ENCODE measurements at places on chromosomes 11 and 22.

DNA sequence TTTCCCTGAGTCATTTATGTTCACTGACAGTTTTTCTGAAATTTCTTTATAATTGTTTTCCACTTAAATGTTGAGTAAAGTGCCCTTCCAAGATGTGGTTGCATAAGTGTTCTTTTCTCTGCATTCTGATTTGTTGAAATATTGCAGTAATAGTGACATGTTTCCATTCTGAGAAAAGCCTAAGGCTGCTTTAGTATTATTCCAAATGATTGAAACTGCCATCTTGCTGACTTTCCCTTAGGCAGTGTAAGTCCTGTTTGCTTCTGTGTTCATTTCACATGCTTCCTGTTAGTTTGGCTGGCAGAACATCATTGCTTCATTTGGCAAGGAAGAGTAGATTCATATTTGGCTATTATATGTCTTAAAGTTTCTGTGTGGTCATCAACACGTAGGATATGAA, 146.5 kb downstream of the ELP4 start:
- no peak for DNase-seq

DNA sequence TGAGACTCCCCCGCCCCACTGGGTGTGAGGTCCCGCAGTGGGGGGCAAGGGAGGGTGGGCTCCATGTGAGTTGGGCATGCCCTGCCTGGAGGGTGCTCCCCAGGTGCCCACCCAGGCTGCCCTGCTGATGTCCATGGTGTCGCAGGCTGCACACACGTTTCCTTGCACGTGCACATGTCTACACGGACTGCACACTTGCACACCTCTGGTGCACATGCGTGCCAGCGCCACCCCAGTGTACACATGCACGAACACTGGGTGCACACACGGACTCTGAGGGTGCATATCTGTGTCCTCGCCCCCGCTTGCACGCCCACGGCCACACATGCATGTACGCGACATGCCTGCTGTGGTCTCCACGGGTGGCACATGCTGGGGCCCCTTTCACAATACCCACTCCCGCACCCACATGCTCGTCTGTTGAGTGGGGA, 35.2 kb upstream of the PRODH start:
- DNase-seq = no peak

GRCh38 chr11:102223859-102224258, 93.4 kb upstream of the BIRC3 start:
- no peak for DNase-seq

GRCh38 chr11:125398475-125398874, 97.6 kb downstream of the FEZ1 start:
- no peak for DNase-seq

GRCh38 chr11:95849087-95849825, 59.0 kb downstream of the CEP57 start:
- peak; percentile 4 for DNase-seq

DNA sequence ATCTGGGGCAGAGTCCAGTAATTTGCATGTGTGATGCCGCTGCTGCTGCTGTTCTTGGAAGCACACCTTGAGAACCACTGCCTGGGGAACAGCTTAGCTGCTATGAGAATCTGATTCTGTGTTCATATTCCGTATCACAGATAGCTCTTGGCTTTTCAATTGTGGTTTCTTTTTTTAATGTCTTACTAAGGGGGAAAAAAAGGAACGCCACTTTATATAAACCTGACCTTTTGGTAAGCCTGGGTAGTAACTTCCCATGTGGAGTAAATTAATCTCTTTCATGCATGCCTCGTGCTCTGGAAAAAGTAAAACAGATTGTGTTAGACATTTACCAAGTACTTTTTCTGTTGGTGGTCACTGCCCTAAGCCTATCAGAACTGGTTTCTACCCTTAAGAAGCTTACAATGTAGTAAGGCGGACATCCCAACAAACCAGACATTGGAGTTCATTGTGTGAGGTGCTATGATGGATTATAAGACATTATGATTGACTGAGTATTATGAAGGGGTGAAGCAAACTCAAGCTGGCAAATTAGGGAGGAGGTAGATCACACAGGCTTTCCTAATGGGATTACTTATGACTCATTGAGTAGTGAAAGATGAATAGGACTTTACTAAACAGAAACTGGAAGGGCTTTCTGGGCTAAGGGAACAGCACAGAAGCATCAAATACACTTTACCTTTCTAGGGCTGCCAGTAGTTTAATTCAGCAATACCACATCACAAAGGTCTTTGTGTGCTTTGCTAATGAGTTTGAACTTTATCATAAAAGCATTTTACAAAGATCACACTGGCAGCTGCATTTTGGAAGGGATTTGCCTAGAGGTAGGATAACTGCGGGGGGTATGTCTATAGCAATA, 64.7 kb downstream of the MAML2 start:
- DNase-seq = no peak

DNA sequence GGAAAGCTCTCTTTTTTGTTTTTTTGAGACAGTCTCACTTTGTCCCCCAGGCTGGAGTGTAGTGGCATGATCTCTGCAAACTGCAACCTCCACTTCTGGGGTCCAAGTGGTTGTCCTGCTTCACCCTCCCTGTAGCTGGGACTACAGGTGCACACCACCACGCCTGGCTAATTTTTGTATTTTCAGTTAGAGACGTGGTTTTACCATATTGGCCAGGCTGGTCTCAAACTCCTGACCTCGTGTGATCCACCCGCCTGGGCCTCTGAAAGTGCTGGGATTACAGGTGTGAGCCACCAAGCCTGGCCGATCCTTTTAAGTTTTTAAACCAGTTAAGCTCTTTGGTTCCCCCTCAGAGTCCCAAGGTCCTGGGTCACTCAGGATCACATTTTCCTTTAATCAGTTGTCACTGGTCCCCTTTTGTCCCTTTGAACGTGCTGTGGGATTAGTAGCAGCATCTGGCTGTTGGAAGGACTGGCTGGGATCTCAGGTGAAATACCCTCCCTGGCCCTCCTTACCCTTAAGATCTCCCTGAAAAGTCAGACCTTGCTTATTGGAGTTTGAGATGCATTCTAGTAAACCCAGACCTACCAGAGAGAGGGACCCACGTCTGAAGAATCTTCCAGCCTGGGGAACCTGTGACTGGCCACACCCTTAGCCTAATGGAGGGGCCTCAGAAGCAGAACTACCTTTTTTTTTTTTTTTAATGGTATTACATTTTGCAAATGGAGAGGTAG, 8.1 kb downstream of the MALAT1 start:
- no peak for DNase-seq

- no peak for DNase-seq
Measured at GRCh38 chr11:25396847-25397246, 900.0 kb downstream of the LUZP2 start.

DNA sequence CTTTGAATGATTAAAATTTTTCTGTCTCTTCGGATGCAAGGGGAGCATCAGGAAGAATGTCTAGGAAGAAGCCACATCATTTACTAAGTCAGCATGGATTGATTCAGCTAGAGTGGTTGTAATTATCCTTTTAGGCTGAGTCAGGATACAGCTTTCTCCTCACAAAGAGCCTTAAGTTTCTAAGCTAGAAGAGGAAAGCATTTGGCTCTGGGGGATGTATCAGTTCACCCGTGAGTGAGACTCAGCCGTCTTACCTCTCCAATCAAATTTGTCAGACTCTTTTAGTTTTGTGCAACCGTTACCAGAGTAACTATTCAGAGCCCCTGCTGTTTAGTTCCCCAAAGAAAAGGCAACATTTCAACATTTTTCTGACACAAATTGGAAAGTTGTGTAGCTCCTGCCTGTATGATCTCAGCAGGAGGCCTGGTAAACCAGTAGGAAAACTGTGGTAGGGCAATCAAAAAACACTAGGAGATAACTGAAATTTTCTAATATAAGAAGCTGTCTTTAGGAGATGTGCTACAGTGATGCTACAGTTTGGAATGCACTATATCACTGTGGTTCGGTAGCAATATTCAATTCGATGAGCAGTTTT, 432.4 kb upstream of the LUZP2 start:
- no peak for DNase-seq

- DNase-seq = no peak
Measured at GRCh38 chr11:47850337-47850736, 2.2 kb upstream of the NUP160 start.

DNA sequence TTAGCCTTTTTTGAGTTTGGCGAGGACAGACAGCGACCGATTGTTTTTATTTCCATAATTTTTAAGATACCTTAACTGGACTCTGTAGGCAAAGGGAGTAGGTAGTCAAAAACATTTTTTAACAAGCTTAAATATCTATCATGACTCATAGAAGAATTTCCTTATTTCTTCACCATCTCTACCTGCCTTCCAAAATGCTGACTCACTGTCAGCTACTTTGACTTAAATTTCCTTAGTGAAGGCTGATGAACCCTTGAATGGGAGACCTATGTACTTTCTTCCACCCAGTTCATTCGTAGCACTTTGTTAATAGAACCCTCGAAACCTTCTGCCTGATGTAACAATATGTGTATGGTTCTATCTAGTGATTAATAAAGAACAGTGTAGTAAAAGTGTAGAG, 1.1 kb upstream of the MTMR2 start:
- no peak for DNase-seq

DNA sequence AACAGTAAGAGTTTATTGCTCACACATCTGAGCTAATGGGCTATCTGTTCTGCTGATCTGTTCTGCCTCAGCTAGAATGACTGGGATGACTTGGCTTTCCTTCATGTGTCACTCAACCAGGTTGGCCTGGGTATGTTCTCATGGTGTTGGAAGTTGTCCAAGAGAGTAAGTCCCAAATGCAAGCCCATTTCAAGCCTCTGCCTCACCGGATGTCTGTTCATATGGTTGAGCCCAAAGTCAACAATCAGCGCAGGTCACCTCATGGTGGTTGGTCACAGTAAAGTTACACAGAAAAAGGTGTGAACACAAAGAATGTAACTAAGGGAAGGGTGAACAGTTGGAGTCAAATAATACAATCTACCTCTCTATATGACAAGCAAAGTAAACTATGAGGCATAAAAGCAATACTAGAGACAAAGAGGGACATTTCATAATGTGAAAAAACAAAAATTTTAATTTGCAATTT, 1.9 kb downstream of the GDPD4 start:
- no peak for DNase-seq

DNA sequence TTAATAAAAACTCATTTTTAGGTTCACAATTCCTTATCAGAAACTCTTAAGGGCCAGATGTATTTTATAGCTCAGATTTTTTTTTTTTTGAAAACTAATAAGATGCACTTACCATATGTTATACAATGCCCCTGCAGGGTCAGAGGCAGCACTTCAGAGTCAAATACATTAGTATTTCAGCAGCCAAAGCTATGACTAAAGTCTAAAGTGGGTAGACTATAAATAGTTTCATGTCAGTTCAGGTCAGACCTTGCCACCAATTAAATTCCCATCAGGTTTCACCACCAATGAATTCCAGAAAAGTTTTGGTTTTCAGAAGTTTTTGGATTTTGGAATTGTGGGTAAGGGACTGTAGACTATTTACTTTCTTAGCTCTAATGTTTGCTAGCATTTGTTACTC, 75.9 kb downstream of the FAM83F start:
- no peak for DNase-seq

DNA sequence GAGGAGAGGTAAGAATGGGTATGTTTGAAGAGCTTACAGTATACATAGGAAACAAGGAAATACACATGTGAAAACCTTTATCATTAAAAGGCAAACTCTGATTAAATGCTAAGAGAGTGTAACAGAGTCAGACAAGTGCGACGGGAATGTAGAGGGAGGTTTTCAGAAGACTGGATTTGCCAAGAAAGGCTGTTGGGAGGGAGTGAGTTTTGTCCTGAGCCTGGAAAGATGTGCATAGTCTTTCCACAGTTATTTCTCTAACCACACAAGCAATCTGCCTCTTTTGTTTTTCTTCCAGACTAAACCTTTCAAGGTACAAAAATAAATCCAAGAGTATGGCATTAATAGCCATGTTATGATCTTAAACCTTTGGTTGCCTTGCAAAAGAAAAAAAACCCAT, 170.9 kb downstream of the KIRREL3 start:
- no peak for DNase-seq

DNA sequence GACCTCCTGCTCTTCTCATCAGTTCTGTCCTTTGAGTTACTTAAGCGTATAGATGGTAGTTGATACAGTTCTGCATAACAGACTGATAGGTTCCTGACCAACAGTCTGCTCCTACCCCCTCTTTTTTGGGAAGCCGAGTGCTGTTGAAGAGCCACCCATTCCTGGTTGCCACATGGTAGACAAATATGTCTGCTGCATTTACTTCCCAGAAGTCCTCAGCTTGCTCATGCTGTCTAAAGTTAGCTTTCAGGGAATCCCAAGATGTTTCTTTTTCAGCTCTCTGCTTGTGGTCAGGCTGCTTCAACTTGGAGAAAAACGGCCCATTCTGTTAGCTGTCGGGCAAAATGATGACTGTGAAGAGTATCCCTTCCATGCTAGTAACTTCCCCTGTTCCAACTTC, 48.7 kb downstream of the C22orf31 start:
- no peak for DNase-seq

- DNase-seq = no peak
Measured at GRCh38 chr11:117980720-117981119, 5.5 kb upstream of the IL10RA start.

GRCh38 chr11:77522215-77522614, 48.3 kb upstream of the PAK1 start:
- no peak for DNase-seq

- no peak for DNase-seq
Measured at GRCh38 chr22:28801845-28802594, 1.7 kb upstream of the XBP1 start.

- no peak for DNase-seq
Measured at GRCh38 chr22:19998232-19998951, 18.2 kb downstream of the ARVCF start.

GRCh38 chr22:41828516-41828915, 4.4 kb upstream of the SREBF2 start:
- DNase-seq = no peak

DNA sequence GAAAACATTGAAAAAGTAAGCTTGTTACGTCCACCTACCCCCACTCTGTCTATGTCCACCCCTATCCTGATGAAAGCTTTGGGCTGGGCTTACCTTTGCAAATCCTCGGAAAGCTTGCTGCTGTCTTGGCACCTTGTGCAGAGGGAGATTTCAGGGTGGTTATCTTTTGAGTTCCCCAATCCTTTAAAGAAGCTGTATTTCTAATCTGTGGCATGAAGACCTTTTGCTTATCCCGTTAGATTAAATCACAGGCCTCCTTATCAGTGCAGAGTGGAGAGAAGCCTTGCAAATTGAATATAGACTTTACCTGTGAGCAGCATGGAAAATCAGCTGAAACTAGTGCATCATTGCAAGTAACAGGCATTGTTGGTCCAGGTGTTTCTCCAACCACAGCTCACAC, 580.6 kb upstream of the ANO5 start:
- no peak for DNase-seq

DNA sequence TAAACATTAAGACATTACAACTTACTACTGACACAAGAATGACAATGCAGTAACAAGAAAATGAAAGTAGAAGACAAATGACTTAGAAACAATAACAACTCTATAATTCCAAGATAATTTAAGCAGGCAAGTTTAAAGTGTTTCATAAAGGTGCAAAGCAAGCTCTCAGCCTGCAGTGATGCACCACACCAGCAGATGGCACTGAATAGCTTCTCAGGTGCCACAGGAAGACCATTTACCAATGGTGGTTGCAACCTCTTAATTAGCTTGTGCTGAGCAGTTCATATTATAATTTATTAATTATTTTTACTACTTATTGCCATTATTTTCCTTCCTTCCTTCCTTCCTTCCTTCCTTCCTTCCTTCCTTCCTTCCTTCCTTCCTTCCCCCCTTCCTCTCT, 60.6 kb downstream of the NXPE2 start:
- DNase-seq = peak; percentile 18
